ENCODE measurements at places on chromosomes 16 and 17.

DNA sequence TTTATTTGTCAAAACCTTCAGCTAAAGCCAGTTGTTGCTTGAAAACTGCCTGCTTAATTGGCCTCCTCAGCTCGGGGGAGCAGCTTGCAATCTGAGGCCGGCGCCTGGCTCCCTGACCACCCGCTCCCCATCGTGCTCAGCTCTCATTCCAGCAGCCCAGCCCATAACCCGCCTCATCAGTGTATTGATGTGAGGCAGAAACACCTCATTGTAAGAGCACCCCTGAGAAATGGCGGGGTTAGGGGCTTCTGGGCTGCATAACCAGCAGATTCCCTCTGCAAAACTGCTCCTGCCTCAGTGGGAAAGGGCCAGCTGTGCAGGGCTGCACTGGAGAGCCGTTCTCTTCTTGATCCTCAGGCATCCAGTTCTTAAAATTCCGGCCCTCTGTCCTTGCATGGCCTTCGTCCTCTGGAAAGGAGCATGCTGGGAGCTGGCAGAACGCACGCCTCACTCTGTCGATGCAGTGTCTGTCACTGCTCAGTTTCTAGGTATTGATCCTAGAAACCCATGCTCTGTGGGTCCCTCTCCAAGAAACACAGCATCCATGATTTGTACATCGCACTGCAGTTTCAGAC lies 113.8 kb upstream of the CHMP6 start:
- no peak for DNase-seq

DNA sequence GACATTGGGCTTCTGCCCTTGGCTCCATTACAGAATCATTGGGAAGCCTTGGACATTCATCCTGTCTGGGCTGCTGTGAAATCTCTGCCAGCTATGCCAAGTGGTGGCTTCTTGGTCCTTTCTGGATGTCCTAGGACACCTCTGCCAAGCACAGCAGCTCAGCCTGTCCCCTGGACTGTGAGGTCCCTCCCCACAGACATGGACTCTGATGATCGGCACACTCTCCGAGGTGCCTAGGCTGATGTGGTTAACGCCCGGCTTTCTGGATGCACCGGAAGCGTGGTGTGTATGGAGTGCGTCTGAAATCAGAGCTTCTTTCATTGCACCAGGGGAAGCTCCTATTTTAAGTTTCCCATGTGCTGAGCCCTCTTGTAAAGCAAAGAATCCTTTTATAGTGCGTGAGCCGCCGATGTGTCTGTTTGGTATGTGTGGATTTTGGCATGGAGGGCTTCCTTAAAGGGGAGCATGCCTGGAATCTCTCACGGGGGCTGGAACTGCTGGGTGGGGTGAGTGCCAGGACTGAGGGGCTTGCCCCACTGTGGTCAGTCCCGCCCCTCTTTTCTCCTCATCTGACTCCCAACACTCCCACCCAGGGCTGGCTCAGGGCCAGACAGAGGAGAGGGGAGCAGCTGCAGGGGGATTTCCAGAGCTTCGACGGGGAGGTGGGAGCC lies 7.0 kb upstream of the ARHGAP23 start:
- no peak for DNase-seq

GRCh38 chr17:10208604-10209193 lies 10.3 kb upstream of the GAS7 start:
- DNase-seq = no peak

DNA sequence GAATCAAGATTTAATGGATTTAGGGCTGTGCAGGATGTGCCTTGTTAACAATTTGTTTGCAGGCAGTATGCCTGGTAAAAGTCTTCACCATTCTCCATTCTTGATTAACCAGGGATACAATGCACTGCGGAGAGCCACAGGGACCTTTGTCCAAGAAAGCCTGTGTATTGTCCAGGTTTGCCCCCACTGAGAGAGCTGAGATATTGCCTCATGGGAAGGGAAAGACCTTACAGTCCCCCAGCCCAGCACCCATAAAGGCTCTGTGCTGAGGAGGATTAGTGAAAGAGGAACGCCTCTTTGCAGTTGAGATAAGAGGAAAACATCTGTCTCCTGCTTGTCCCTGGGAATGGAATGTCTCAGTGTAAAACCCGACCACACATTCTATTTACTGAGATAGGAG lies 2169.6 kb downstream of the TP53TG3F start:
- no peak for DNase-seq

GRCh38 chr16:28880589-28880915 lies 2.3 kb downstream of the ATP2A1 start:
- DNase-seq = no peak

DNA sequence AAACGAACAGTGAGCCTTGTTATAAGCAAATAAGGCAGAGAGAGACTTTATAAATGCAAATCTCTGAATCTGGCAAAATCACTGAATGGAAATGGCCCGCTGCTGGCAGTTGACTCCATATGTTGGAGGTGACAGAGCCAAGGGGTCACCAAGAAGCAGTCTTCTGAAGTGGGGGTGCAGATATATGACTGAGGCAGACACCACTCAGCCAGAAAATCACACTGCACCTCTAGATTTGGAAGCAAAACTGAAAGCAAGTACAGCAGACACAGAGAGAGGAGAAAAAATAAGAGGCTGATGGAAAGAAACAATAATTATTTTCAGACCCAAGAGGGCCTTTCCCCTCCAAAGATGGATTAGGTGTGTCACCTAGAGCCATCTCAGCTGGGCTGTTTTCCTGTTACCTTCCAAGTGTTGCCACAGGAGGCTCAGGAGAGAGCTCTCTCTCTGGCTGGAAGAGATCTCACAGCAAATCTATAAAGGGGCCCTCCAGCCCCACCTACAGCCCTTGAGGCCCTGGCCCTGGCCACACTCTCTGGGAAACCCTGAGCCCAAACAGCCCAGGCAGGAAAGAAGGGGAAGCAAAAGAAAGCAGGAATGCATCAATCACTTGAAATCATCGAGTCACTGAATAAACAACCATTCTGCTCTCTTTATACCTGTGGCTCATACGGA lies 585.1 kb upstream of the PSMD7 start:
- DNase-seq = no peak

- no peak for DNase-seq
Observed at GRCh38 chr16:85624646-85625045, 11.5 kb downstream of the GSE1 start.

GRCh38 chr17:574061-574460 lies 140.6 kb downstream of the VPS53 start:
- DNase-seq = no peak

DNA sequence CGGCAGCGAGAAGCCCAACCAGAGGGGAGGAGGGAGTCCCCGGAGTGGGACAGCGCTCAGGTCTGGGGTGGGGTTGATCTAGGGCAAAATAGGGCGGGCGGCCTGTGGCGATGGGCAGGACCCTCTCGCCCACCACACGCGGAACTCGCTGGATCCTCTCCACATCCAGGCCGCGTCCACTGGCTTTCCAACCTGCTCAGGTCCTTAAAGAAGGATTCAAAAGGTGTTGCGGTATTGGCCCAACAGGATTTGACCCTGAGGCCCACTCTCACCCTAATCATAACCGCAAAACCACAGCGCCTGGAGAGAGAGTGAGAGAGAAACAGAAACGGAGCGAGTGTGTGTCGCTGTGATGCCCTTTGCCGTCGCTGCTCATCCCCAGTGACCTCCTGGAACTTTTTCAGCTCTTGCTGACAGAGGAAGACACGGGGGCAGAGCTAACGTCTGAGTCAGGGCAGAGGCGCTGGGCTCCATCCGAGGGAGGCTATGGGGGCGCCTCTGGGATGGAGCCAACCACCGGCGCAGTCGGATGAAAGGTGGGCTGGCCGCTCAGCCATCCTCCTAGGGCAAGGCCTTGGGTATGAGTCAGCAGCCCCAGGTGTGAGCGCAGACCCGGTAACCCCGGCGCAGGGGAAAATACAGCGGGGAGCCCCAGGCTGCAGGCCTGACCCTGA lies 16.7 kb upstream of the OR1F1 start:
- DNase-seq = peak; percentile 50

DNA sequence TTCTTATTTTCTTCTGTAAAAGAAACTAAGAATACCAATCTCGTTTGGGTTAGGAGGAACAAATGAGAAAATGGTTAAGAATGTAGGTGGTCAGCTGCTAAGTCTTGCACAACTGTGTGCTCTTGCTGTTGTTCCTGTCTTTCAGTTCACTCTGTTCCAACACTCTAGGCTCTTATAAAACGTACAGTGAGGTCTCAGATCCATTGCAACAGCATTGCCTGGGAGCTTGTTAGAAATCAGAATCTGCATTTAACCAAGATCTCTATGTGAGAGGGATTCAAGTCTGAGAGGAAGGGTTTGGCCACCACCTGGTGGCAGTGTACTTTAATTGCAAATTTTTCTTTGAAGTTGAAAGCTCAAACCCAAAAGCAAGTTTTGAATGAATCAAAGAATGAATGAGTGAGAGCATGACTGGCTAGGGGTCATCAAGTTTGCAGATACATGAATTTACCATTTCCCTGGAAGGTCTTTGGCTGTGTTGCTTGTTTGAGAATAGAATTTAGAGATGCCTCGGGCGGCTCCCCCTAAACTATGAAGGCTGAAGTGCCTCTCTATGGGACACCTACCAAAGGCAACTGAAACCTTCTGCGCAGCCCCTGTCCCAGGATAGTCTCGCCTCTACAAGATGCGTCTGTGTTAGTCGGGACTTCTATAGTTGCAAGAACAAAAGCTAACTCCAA lies 2.5 kb downstream of the ALOX15B start:
- peak; percentile 44 for DNase-seq

DNA sequence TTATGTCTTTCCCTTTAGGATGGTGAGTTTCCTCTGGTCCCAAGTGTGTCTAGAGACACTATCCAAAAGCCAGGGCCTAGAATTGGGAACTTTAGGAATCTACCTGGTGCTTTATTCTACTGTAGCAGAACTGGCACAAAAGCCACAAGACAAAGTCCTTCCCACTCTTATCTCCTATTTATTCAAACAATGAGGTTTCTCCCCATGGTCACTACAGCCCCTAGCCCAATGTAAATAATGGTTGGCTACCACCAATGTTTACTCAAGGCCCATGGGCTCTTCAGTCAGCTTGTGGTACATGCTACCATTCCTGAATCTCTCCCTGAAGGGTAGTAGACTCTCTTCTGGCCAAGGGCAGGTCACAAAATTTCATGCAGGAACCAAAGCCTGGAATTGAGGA lies 789.4 kb upstream of the KIF2B start:
- DNase-seq = no peak
